HFF-Myc (cell line): ENCODE measurements at places on chromosomes 4 and X.
A peak's percentile ranks its signal among the peaks of the same experiment; 100 is the strongest.

DNA sequence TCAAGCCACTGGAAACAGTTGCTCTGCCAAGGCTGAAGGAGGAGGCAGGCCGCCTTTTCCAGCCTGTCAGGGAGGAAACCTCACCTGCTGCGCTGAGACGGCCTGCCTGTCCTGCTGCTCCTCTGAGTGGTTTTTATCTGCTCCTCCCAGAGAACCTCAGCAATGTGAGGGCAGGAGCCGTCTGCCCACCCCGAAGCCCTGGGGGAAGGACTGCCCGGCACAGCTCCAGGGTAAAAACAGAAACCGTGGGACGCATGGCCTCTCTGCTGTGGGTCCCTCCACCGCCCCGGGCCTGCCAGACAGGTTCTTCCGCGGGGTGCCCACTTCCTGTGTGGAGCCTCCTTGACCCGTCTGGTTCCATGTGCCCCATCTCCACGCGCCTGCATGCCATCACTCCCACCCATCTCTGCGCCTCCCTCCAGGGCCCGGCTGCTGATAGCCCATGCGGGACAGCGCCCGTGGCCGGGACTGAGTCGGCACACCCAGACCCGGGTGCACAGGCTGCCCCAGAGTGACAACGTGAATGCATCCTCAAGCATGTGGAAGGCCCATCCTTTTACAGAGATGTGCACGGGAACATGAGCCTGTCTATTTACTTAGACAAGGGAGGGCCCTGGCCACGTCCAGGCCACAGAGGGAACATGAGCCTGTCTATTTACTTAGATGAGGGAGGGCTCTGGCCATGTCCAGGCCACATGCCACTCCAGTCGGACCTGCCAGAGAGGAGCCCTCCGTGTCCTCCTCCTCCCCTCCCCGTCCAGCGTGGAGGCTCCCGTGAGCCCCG is 4.0 kb upstream of the SLC49A3 start:
- no peak for DNase-seq

DNA sequence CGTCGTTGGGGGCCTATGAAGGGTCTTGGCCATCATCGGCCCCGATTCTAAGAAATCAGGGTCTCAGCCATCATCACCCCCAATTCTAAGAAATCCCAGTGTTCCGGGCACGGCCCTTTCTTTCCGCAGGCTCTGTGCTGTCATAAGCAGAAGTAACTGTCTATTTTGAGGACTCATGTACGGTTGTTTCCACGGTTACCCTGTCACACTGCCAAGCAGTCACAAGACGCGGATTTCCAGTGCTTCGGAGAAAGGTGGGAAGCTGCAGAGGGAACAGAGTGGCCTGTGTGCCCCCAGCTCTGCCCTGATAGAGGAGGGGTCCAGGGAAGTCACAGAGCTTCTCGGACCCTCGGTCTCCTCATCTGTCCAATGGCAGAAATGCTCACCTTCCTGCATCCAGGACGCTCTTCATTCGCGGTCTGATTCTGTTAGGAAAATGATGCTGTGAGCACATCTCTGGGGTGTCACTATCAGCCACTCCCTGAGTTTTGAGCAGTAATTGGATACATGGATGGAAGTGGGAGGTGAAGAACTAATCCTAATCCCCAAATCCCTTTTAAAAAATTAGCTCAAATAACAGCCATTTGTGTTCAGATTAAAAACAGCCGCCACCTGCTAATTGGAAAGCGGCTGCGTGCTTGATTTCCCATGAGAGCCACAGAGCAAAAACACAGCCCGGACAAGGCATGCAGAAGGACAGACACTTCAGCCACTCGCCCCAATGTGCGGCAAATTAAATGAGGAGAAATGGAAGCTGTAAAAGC is 73.1 kb downstream of the WFS1 start:
- DNase-seq, result no peak

- no peak for DNase-seq
Measured at GRCh38 chr4:104138116-104138515, 356.6 kb downstream of the CXXC4 start.

GRCh38 chr4:185730387-185730786 is 81.6 kb downstream of the SORBS2 start:
- DNase-seq, result no peak

- DNase-seq, result no peak
Measured at GRCh38 chr4:144659447-144659846, 13.5 kb downstream of the HHIP start.

GRCh38 chrX:41381685-41382084 is 47.7 kb downstream of the DDX3X start:
- DNase-seq, result peak; percentile 41

DNA sequence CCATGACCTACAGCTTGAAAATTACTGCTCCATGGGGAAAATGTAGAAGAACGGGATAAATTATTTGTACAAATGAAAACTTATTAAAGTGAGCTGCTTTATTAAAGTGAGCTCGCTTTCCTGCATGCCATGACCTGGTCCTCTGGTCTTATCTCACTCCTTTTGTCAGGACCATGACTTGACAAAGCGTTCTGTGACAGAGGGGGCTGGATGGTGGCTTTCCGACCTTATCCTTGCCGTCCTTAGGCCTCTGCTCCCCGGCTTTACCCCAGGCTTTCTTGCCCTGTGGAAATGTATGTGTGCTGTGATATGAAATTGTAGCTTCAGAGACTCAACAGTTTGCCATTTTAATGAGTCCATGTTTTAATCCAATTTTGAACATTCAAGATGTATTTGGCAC is 44.0 kb upstream of the FBXW7 start:
- DNase-seq, result no peak

GRCh38 chr4:169437299-169438047 is 166.7 kb upstream of the SH3RF1 start:
- DNase-seq, result no peak

DNA sequence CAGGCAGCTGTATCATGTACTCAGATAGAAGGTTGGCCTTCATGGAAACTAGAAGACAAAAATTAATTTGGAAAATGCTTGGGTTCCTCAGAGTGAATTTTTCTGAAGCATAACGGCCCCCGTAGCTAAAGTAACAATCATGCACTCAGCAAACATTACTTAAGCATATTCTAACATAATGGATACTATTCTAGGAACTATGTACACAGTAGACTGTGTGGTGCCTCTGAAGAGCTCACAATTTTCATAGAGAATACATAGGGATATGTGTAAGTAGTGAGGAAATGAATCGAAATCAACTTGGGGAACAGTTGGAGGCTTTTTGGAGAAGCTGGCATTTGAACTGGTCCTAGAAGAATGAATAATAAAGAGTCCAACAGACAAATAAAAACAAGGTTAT is 1045.0 kb downstream of the GLUD2 start:
- DNase-seq, result no peak

GRCh38 chr4:152235718-152236117 is 300.2 kb downstream of the FBXW7 start:
- no peak for DNase-seq

GRCh38 chrX:111302284-111302683 is 32.0 kb upstream of the CAPN6 start:
- DNase-seq, result no peak

- DNase-seq, result no peak
Measured at GRCh38 chrX:50114113-50114512, 86.7 kb downstream of the AKAP4 start.

GRCh38 chr4:38242822-38243387 is 282.7 kb downstream of the PTTG2 start:
- DNase-seq, result no peak

GRCh38 chr4:102335616-102336015 is 9.7 kb downstream of the SLC39A8 start:
- DNase-seq, result no peak

- DNase-seq, result no peak
Measured at GRCh38 chr4:132108784-132109183, 1040.3 kb upstream of the PCDH10 start.

DNA sequence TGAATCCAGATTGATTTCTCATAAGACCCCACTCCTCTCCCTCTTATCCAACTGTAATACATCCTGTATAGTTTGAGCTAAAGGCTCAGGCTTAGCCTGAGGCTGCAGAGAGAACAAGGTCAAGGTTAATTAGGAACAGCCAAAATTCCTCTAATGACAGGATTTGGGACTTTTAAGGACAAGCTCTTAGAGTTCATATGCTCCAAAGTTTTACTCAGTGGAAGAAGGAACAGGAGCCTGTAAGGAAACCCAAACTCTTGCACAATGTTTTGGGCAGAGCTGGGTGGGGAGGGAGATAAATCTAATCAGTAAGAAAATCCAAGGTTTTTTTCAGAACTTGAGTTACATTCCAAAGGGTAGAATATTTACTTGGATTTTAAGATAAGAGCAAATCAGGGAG is 238.8 kb downstream of the QDPR start:
- peak; percentile 10 for DNase-seq

DNA sequence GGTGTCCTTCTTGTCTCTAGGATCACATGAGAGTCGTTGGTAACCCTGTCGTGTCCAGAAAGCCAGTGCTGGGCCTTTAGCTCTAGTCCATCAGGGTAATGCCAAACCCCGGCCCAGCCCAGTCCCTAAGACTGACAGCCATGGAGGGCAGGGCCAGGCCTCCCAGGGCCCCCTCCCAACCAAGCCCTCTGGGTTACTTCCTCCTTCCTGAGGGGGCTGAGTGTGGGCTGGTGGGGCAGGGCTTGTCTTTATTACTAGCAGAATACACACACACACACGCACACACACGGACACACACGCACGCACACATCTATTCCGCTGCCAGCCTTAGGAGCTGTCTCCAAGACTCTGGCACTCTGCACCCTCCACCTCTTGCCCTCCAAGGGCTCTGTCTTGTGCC is 35.6 kb upstream of the CDKN2AIP start:
- DNase-seq, result no peak

DNA sequence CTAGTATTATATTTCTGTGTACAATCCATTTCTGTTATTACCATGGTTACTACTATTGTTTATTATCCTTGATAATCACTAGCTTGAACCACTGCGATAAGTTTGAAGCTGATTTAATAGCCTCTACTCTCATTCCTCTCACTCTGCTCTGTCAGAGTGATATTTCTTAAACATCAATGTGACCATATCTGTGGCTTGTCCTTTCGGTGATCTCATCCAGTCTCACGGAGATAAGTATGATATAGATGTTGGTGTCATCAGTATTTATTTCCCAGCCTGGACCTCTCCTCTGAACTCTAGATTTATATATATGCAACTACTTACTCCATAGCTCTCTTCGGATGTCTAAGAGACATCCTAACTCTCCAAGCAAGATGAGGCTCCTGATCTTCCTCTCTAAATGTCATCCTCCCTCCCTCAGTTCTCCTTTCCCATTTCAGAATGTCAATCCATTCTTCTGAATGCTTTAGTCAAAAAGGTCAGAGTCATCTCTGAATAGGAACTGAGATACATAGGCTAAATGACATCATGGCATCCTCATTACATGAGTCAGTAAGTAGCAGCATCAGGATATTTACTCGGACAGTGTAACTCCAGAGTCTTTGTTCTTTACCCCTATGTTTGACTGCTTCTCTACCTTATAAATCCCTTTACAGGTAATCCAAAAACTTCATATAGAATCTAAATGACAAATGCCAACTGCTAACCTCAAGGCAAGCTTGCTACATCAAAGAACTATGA is 129.5 kb downstream of the PACRGL start:
- no peak for DNase-seq

DNA sequence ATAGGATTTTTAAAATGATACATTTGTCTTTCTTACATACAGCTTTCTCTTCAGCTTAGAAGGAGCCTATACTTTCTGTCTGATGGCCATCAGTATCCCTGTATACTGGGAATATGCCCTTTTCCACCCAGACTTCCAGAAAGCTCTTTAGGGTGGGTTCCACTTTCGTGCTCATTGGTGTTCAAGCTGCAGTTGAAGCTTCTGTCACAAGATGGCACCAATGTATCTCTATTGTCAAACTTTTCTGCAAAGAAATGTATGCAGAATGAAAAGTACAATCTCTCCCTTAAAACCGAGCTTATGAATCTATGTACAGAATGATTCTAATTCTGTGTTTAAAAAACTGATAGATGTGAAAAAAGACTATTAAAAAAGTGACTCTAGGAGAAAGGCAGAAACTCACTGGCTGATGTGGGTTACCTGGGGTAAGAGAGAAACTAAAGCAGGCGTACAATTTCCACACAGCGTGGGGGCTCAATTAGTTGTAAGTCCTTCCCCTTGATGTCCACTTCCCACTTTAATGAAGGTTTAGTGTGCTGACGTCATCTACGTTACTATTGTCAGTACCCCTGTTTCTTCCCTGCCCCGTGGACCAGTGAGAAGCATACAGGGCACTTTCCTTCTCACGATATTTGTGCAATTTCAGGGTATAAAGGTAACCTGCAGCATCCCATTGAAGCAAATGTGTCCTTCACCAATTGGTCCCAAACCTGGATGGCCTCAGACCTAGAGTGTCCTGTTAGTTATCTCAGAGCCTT is 57.3 kb upstream of the TCEAL2 start:
- DNase-seq, result no peak

DNA sequence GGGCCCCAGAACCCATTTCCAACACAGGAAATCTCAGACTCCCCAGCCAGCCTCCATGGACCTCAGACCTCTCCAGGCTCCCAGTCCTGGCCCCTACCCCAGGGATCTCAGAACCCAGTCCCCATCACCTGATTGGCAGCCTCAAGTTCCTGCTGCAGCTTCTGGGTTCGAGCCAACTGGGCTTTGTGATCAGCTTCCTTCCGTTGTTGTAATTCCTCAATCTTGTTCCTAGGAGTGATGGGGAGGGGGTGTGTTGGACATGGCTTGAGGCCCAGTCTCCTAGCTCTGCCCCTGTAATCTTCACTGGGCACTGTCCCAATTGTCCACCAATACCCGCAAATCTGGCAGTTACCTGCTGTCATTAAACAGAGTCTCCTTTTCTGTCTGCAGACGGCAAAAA is 12.6 kb downstream of the GRIPAP1 start:
- no peak for DNase-seq

GRCh38 chr4:24855741-24856140 is 57.1 kb downstream of the CCDC149 start:
- no peak for DNase-seq

GRCh38 chr4:159006202-159006601 is 96.7 kb upstream of the RAPGEF2 start:
- DNase-seq, result no peak

DNA sequence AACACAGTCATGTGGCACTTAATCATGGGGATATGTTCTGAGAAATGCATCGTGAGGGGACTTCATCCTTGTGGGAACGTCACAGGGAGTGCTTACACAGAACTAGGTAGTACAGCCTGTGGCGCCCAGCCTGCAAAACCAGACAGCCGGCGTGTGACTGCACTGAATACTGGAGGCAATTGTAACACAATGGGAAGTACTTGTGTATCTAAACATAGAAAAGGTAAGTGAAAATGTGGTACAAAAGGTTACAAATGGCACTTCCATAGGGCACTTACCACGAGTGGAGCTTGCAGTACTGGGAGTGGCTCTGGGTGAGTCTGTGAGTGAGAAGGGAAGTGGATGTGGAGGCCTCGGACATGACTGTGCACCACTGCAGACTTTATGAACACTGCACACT is 5.2 kb downstream of the TLR3 start:
- DNase-seq, result no peak

GRCh38 chrX:51332188-51332942 is at the start of gene NUDT10:
Gene NUDT10 (plus strand): TSS chrX:51332822. CDS start chrX:51332966, 144 bp downstream.
- no peak for DNase-seq

- no peak for DNase-seq
Measured at GRCh38 chr4:147749811-147750321, 18.0 kb downstream of the ARHGAP10 start.
